HCEC 1CT (cell line): ENCODE measurements at places on chromosomes 3 and 15.

DNA sequence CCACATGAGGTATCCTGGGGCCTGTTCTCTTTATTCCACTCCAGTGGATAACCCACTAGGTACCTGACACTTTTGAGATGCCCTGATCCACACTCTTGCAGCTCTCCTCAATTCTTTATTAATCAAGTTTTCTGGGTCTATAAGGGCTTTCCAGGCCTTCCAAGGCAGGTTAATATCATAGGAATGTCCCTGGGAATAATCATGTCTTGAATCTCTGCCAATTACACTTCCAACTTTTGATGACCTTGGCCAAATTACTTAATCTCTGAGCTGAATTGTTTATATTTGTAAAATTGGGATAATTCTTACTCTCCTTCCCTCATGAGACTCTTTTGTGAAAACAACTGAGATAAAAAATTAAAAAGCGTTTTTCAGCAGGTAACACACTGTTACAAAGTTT, 881.7 kb downstream of the MCTP2 start:
- peak; percentile 27 for DNase-seq

DNA sequence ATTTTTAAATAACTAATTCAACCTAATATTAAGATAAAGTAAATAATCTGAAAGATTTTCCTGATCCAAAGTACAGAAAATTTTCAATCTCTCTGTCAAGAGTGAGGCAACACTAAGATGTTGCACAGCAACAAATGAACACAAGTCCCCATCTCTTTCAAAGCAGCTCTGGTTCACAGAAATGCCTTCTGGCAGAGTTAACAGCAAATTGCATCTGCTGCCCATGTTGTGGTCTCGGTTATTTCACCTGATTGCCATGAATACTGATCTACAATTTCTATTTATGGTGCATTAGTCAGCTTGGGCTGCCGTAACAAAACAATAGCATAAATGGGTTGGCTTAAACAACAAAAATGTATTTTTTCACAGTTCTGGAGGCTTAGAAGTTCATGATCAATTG, 167.3 kb downstream of the BCHE start:
- no peak for DNase-seq

DNA sequence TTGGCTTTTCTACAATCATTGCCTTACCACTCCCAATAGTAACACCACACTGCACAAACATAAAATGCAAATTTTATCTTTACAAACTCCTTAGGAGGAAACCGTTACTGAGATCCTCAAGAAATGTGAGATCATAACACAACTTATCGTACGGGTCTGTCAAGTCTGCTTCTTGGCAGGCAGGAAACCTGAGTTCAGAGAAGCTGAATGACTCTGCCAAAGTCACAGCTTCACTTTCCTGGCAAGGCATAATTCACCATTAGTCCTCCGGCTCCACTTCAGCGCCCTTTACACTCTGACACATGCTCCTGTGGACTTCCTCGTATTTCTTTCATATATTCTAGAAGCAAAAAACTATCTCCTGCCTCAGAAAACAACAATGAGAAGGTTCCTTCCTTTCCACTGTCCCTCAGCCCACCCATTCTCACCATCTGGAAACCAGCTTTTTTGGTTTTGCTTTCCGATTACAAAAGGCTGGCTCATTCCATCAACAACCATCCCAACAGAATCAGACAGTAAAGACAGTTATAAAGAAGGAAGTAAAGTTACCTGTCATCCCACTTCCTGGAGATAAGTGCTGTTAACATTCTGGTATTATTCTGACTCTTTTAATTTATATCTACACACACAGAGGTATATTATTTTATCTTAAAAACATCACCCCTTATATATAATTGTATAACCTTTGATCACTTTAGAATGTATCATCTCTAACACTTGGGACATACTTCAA, 223.4 kb downstream of the STT3B start:
- DNase-seq: no peak

- DNase-seq: no peak
These were observed 19.8 kb upstream of the TM4SF4 start for GRCh38 chr3:149454746-149455145.

DNA sequence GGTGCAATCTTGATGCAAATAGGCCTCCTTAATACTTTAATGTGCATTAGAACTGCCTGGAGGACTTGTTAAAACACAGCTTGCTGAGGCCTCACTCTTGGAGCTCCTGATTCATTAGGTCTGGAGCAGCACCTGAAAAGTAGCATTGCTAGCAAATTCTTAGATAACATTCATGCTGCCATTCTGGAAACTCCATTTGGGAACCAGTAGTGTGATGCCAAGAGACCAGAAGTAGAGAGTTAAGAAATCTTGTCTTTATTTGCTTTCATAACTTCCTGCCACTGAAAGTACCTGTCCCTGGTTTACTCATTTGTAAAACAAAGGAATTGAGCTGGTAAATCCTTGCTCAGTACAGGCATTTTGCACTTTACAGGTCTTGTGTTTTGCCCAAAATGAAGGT, 72.0 kb downstream of the RAP2B start:
- DNase-seq: no peak

DNA sequence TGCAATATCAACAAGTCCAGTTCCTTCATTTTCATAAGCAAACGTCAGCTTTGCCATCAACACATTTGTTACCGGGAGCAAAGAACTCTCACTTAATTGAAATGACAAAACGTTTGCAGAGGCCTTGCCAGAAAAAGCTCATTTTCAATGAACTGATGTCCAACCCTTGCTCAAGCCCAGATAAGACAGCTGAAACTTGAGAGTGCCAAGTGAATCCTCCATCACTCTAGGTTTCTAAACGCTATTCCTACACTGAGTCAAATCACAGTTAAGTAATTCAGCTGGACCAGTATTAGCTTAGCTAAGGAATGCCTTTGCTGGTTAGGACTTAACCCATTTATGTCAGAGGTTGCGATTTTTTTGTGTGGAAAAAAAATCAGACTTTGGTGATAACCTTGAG, 11.5 kb downstream of the CHSY1 start:
- no peak for DNase-seq

DNA sequence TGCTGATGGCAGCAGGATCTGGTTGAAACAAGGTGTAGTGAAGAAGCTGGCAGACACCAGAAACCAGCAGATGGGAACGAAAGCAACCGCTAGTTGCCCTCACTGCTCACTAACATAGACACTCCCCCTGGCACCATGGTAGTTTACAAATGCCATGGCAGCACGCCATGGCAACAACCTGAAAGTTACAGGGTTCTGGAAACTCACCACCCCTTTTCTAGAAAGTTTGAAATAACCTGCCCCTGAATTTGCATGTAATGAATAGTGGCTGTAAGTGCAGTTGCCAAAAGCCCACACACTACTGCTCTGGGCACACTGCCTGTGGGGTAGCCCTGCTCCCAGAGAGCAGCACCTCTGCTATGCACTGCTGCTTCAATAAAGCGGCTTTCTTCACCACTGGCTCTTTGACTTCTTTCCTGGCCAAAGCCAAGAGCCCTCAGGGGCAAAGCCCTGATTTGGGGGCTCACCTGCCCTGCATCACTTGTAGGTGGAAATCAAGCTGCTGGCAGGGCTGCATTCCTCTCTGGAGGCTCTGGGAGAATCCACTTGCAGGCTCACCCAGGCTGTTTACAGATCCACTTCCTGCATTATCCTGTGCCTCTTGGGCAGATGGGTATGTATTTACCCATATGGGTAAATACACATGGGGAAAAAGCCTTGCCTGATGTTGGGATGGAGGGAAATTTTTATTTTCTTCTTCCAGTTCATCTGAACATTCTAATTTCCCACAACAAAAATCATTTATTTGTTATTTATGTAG, 2.0 kb upstream of the GP9 start:
- no peak for DNase-seq

DNA sequence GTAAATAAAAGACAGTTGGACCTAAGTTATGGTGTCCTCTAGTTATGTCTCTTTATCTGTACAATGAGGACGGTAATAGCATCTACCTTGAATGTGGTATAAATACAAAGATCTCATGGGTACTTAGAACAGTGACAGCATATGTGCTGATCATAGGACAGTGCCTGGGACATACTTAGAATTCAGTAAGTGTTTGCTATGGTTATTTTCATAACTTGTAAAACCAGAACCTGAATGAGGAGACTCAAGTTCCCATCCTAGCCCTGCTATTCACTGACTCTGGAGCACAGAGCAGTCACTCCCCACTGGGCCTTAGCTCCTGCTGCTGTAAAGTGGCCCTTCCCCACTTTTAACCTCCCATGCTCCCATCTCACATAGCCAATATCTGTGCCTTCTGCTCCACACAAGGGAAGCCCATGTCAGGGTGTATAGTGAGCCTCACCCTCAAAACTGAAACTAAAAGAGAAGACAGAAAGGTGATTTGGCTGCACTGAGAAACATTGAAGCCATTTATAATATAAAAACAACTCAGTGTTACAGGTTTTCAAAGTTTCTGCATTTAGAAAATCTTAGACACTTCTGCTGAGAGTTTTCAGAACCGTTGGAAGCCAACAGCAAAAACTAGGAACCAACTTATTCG, 225.4 kb upstream of the UBE2E2 start:
- no peak for DNase-seq

GRCh38 chr3:134375582-134376384, 1.5 kb upstream of the AMOTL2 start:
- DNase-seq: no peak

GRCh38 chr15:94542391-94542790, 311.0 kb downstream of the MCTP2 start:
- no peak for DNase-seq
